A549 treated with Mapracorat at 1 μM for 4 hours (cell line): ENCODE measurements at places on chromosomes 6 and 20. TPM values are rescaled to one million over a fixed set of nuclear protein-coding genes. Genes with fewer than 3 reads are reported as not detected.

The ZNF217 gene
- total RNA-seq = 14.4 to 21.5 TPM (median 19.8 TPM) in 5 replicates

The TRIM15 gene
- total RNA-seq = not detected in 5 replicates

The KCNG1 gene
- 20.9 to 32.3 TPM (median 24.0 TPM) in 5 replicates for total RNA-seq

The CLPSL2 gene
- total RNA-seq = 0.79 to 1.4 TPM (median 0.94 TPM) in 4 of 5 replicates, not detected in the other

The RAD21L1 gene
- not detected in 5 replicates for total RNA-seq

The E2F1 gene
- 21.9 to 30.7 TPM (median 30.2 TPM) in 5 replicates for total RNA-seq

The C6orf141 gene
- total RNA-seq = 9.7 to 13.3 TPM (median 11.2 TPM) in 5 replicates

The PKHD1 gene
- total RNA-seq = not detected in 5 replicates

The B3GALT4 gene
- total RNA-seq = 0.56 to 1.3 TPM (median 0.87 TPM) in 5 replicates

The SLC52A3 gene
- total RNA-seq = 0.32 to 0.57 TPM (median 0.48 TPM) in 5 replicates
